ENCODE measurements at places on chromosomes 16 and 17. TPM values are rescaled to one million over a fixed set of nuclear protein-coding genes. Genes with fewer than 3 reads are reported as not detected.

SMARCE1 gene
- total RNA-seq: 114 TPM

PIRT gene
- not detected for total RNA-seq

ULK2 gene
- total RNA-seq: 14.5 TPM

PPL gene
- total RNA-seq: 0.09 TPM

SLC16A11 gene
- total RNA-seq: 2.0 TPM

PYDC1 gene
- not detected for total RNA-seq

KRTAP3-1 gene
- not detected for total RNA-seq

CCL23 gene
- total RNA-seq: not detected

- H3K27ac ChIP-seq: no peak overlapping the region
- peak overlapping the region; percentile 9 for H3K4me3 ChIP-seq
- no peaks in the 10 kb centered on the region for H3K4me1 ChIP-seq
- peak; percentile 21 for DNase-seq
- peaks cover 49% of the 10 kb centered on the region for H3K27me3 ChIP-seq
Observed at GRCh38 chr17:48526608-48527546, 3.9 kb downstream of the HOXB1 start.

- peaks cover 68% of the 10 kb centered on the region for H3K4me1 ChIP-seq
- no peak for DNase-seq
- peaks cover 50% of the 10 kb centered on the region for H3K36me3 ChIP-seq
- peak overlapping the region; percentile 79 for H3K27ac ChIP-seq
- H3K27me3 ChIP-seq: no peaks in the 10 kb centered on the region
Observed at GRCh38 chr17:77147357-77147801, 6.6 kb downstream of the SEC14L1 start.

- no peaks in the 10 kb centered on the region for H3K27me3 ChIP-seq
- H3K36me3 ChIP-seq: no peaks in the 10 kb centered on the region
- no peak overlapping the region for H3K4me3 ChIP-seq
- no peaks in the 10 kb centered on the region for H3K4me1 ChIP-seq
Observed at GRCh38 chr17:21397341-21398190, 21.4 kb downstream of the KCNJ12 start.

DNA sequence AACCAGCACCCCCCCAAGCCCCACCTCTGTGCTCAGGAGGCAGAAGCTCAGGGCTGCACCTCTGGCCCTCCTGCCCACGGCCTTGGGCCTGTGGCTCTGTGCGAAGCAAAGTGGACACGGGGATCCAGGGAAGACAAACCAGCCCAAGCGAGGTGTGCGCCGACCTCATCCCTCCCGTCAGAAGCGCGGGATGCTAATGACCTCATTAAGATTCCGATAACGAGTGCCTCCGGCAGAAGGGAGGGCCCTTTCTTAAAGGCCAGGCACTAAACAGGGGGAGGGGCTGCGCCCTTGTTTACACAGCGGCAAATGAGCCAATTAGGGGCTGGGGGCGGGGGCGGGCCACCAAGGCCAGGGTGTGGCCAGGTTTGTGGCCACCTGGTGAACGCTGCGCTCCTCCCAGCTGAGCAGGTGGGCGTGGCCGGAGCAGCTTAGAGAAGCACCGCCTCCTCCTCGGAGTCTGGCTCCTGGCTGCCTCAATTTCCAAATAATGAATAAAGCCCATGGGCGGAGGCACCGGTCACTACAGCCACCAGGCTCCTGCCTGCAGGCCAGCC, 3.2 kb downstream of the CBX4 start:
- no peaks in the 10 kb centered on the region for H3K27me3 ChIP-seq
- H3K36me3 ChIP-seq: peaks cover 5% of the 10 kb centered on the region
- H3K4me1 ChIP-seq: peaks cover 26% of the 10 kb centered on the region
- no peak for DNase-seq

- H3K4me1 ChIP-seq: peaks cover under 1% of the 10 kb centered on the region
- peaks cover 50% of the 10 kb centered on the region for H3K36me3 ChIP-seq
- no peak overlapping the region for H3K27ac ChIP-seq
- H3K4me3 ChIP-seq: no peak overlapping the region
Observed at GRCh38 chr16:89230255-89230654, 12.8 kb downstream of the ZNF778 start.

GRCh38 chr17:12510535-12510934, 155.2 kb upstream of the MYOCD start:
- no peak overlapping the region for H3K4me3 ChIP-seq
- no peaks in the 10 kb centered on the region for H3K4me1 ChIP-seq
- no peaks in the 10 kb centered on the region for H3K27me3 ChIP-seq
- no peaks in the 10 kb centered on the region for H3K36me3 ChIP-seq
- H3K27ac ChIP-seq: no peak overlapping the region

GRCh38 chr16:13109171-13109570, 207.8 kb downstream of the SHISA9 start:
- DNase-seq: no peak
- no peaks in the 10 kb centered on the region for H3K36me3 ChIP-seq

DNA sequence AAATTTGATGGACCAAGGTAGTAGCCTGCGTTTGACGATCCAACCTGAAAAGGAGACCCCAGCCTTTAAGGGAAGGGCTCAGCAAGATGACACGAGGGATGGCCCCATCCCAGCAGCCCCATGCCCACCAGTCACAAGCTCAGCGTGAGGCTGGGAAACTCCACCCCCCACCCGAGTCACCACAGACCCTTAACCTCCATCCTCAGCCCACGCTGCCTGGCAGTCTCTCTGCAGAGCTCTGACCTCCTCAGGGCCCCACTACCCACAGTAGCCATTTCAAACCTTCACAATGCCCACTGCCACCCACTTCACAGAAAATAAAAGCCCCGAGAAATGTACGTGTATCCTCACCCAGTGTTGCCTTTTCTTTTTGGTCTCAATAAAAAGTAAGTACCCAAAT, 18.7 kb downstream of the USP36 start:
- peaks cover 57% of the 10 kb centered on the region for H3K4me1 ChIP-seq
- H3K27ac ChIP-seq: no peak overlapping the region
- no peak overlapping the region for H3K4me3 ChIP-seq
- no peak for DNase-seq
- H3K27me3 ChIP-seq: no peaks in the 10 kb centered on the region

GRCh38 chr16:49473131-49473530, 99.5 kb downstream of the C16orf78 start:
- H3K27me3 ChIP-seq: no peaks in the 10 kb centered on the region
- H3K4me1 ChIP-seq: no peaks in the 10 kb centered on the region
- H3K36me3 ChIP-seq: no peaks in the 10 kb centered on the region
- H3K4me3 ChIP-seq: no peak overlapping the region
- DNase-seq: no peak
- H3K27ac ChIP-seq: no peak overlapping the region

DNA sequence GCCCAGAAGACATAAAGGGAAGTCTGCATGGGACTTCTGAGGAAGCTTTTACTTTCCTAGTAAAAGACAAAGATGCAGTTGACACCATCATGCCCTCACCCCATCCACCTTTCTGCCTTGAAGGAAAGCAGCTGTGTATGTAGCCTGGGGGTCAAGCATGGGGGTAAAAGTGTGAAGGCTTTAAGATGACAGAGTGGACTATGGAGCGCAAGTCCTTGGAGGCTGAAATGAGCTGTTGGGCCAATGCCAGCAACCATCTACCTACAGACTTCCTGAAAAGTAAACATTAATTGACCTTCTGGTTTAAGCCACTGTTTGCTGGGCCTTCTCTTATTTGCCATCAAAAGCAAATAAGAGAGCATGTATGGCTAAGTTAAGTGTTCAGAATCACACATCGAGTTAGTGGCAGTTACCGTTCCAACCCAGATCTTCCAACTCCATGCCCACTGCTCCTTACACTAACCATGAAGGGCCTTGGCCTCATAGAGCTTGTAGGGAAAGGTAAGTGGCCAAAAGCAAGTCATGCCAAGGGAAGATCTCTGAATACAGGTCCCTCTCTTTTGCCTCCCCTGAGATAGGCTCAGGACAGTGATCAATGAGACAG, 30.0 kb downstream of the SLC13A5 start:
- H3K4me3 ChIP-seq: no peak overlapping the region
- no peaks in the 10 kb centered on the region for H3K4me1 ChIP-seq
- H3K36me3 ChIP-seq: no peaks in the 10 kb centered on the region
- DNase-seq: no peak
- H3K27ac ChIP-seq: no peak overlapping the region
- H3K27me3 ChIP-seq: peaks cover 37% of the 10 kb centered on the region

GRCh38 chr17:37170881-37171425, 204.8 kb upstream of the C17orf78 start:
- H3K27me3 ChIP-seq: no peaks in the 10 kb centered on the region
- no peak overlapping the region for H3K4me3 ChIP-seq
- H3K36me3 ChIP-seq: no peaks in the 10 kb centered on the region
- DNase-seq: no peak

- H3K27ac ChIP-seq: no peak overlapping the region
- no peaks in the 10 kb centered on the region for H3K36me3 ChIP-seq
- no peaks in the 10 kb centered on the region for H3K27me3 ChIP-seq
- H3K4me1 ChIP-seq: peaks cover 35% of the 10 kb centered on the region
- peak; percentile 35 for DNase-seq
Observed at GRCh38 chr17:63950940-63951907, 19.1 kb upstream of the CD79B start.

DNA sequence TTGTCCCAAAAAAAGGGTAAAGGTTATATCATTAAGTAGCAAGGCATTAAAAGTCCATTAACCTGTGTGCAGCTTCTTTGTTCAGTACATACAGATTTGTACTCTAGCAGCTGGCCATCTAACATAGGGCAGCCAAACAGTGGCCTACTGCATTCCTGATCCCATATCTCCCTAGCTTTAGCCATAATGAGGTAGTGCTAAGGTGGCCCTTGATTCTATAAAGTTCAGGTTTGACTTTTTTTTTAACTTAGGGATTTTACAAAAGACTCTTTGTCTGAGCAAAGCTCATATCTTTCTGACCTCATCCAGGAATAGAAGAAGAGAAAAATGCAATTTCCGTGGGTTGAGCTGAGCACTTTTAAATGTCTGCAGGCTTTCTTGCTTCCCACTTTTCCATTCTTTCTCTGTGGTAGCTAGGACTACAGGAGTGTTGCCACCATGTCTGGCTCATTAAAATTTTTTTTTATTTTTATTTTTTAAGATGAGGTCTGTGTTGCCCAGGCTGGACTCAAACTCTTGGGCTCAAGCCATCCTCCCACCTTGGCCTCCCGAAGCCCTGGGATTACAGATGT, 19.5 kb upstream of the CDC6 start:
- H3K27me3 ChIP-seq: no peaks in the 10 kb centered on the region
- H3K36me3 ChIP-seq: no peaks in the 10 kb centered on the region
- H3K4me3 ChIP-seq: no peak overlapping the region
- no peak for DNase-seq
- no peak overlapping the region for H3K27ac ChIP-seq
- H3K4me1 ChIP-seq: no peaks in the 10 kb centered on the region

DNA sequence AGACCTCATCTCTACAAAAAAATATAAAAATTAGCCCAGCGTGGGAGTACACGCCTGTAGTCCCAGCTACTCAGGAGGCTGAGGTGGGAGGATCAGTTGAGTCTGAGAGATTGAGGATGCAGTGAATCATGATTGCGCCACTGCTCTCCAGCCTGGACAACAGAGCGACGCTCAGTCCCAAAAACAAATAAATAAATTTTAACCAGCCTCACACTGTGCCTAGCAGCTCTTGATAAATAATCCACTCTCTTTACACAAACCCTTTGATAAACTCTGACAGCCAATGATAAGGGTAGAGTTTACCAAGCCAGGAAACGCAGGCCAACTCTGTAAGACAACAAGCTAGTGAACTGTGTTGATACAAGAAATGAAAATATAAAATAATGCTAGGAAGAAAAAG, 32.7 kb downstream of the LITAF start:
- H3K36me3 ChIP-seq: peaks cover 51% of the 10 kb centered on the region
- DNase-seq: no peak
- peaks cover 20% of the 10 kb centered on the region for H3K4me1 ChIP-seq
- no peaks in the 10 kb centered on the region for H3K27me3 ChIP-seq
- no peak overlapping the region for H3K27ac ChIP-seq

GRCh38 chr16:14454391-14454790, 175.7 kb downstream of the PARN start:
- no peak overlapping the region for H3K27ac ChIP-seq
- H3K27me3 ChIP-seq: no peaks in the 10 kb centered on the region
- DNase-seq: no peak
- H3K36me3 ChIP-seq: no peaks in the 10 kb centered on the region

DNA sequence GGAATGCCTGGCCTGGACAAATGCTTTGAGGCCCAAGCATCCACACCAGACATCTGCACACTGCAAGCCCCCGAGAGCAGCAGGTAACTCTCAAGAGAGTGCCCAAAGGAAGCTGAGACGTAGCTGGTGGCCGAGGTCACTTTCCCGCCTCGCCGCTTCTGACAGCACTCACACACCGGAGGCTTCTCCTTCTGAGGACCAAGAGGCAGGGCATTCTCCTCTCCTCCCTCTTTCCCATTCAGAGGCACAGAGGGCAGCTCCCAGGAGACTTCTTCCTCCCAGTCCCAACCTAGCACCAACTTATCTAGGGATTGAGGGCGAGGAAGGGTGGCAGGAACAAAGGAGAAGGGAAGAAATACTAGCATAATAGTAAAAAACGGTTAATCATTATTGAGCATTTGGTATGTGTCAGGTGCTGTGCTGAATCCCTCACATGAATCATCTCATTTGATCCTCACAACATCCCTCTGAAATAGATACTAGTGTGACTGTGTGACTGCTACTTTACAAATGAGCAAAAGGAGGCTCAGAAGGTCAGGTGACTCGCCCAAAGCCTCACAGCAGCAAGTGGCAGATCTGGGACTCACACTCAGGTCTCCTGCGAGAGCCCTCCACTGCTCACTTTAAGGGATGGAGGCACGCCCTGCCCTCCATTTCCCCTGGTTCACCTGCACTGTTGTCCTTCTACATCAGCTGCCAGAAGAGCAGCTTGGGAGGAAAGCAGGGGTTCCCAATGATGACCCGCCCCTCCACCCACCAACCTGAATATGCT, 41.8 kb downstream of the MYO18A start:
- H3K27ac ChIP-seq: peak overlapping the region; percentile 83
- H3K36me3 ChIP-seq: peaks cover 2% of the 10 kb centered on the region
- DNase-seq: peak; percentile 85
- H3K27me3 ChIP-seq: no peaks in the 10 kb centered on the region
- H3K4me1 ChIP-seq: peaks cover 84% of the 10 kb centered on the region

GRCh38 chr16:66551348-66551759, 1.0 kb upstream of the CKLF start:
- peak overlapping the region; percentile 99 for H3K27ac ChIP-seq
- no peaks in the 10 kb centered on the region for H3K27me3 ChIP-seq
- H3K4me3 ChIP-seq: peak overlapping the region; percentile 90
- peaks cover 29% of the 10 kb centered on the region for H3K36me3 ChIP-seq
- H3K4me1 ChIP-seq: peaks cover 73% of the 10 kb centered on the region

DNA sequence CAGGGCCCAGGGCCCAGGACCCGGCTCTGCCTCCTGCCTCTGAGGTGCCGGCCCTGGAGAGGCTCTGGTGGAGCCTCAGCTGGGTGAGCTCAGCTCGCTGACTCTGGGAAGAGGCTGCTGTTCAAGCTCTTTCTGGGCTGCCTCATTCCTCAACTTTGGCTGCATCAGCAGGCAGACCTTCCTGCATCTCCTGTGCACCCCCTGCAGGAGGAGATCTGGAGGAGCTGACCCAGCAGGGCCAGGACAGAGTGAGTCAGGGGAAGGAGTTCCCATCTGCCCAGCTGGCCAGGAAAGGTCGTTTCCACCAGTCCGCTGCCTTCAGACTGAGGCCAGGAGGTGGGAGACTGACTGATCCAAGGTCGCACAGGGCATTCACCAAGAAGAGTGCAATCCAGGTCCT, 10.7 kb downstream of the CRHR1 start:
- DNase-seq: no peak
- H3K4me1 ChIP-seq: no peaks in the 10 kb centered on the region
- no peak overlapping the region for H3K4me3 ChIP-seq
- H3K27me3 ChIP-seq: peaks cover 41% of the 10 kb centered on the region
- no peak overlapping the region for H3K27ac ChIP-seq

All from activated T-cell treated with anti-CD3 and anti-CD28 coated beads, Interleukin-2, amount 50 U/mL, for 72 hours (primary cell).